Spinal cord (tissue), 10 donors: ENCODE measurements at places on chromosomes 5 and 9. TPM values are rescaled to one million over a fixed set of nuclear protein-coding genes. Genes with fewer than 3 reads are reported as not detected.

C5orf58 gene
- total RNA-seq = not detected

PALM2AKAP2 gene
- 16.3 TPM for total RNA-seq

GRCh38 chr5:64977779-64978178 lies 209.0 kb downstream of the CWC27 start:
- H3K27ac ChIP-seq = no peak overlapping the region
- DNase-seq = no peak
- H3K27me3 ChIP-seq = no peaks in the 10 kb centered on the region
- no peaks in the 10 kb centered on the region for H3K4me1 ChIP-seq
- no peak overlapping the region for H3K4me3 ChIP-seq

DNA sequence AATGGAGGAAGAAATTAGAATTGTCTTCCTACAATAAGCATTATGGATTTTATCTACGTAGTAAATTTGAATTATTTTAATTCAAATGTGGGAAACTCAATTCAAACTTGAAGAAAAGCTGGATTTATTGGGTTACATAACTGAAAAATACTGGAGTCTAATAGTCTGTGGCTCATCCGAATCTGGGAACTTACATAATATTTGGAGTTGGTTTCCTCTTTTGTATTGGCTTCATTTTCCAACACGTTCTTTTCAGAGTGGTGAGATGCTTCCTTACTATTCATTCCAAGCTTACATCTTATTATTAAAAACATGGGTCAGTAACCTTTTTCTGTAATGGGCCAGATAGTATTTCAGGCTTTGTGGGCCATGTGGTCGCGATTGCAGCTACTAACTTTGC lies 164.8 kb downstream of the ARHGAP26 start:
- H3K36me3 ChIP-seq = no peaks in the 10 kb centered on the region
- H3K4me3 ChIP-seq = no peak overlapping the region
- DNase-seq = no peak
- no peaks in the 10 kb centered on the region for H3K27me3 ChIP-seq

- H3K4me3 ChIP-seq = no peak overlapping the region
- DNase-seq = no peak
- H3K36me3 ChIP-seq = peaks cover 10% of the 10 kb centered on the region
- peaks cover 4% of the 10 kb centered on the region for H3K4me1 ChIP-seq
These were observed 44.9 kb downstream of the HMCN2 start for GRCh38 chr9:130310456-130310855.

- H3K4me3 ChIP-seq = no peak overlapping the region
- H3K27me3 ChIP-seq = no peaks in the 10 kb centered on the region
- H3K27ac ChIP-seq = no peak overlapping the region
- DNase-seq = no peak
- no peaks in the 10 kb centered on the region for H3K36me3 ChIP-seq
- no peaks in the 10 kb centered on the region for H3K4me1 ChIP-seq
These were observed 228.1 kb upstream of the MEF2C start for GRCh38 chr5:89110916-89111646.

DNA sequence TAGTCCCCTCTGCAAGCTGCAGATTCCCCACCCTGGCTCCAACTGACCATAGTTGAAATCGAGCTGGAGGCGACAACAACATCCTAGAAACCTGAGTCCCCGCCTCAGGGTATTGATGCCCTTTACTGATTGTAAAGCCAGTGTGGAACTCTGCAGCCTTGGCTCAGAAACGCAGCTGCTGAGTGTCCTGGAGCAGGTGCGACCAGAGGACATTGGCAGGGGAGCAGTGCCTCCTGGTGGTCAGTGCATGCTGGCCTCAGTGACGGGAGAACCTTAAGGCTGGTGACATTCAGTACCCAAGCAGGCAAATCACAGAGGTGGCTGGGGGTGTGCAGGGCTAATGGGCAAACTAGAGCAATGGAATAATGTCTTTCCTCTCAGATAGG lies 20.4 kb upstream of the ZNF354B start:
- H3K4me1 ChIP-seq = no peaks in the 10 kb centered on the region
- H3K4me3 ChIP-seq = no peak overlapping the region
- no peak for DNase-seq
- H3K36me3 ChIP-seq = no peaks in the 10 kb centered on the region
- H3K27me3 ChIP-seq = no peaks in the 10 kb centered on the region
- no peak overlapping the region for H3K27ac ChIP-seq
